ENCODE measurements at places on chromosomes 7 and 10. TPM values are rescaled to one million over a fixed set of nuclear protein-coding genes. Genes with fewer than 3 reads are reported as not detected.

GRCh38 chr10:110681023-110681681 lies 37.0 kb downstream of the RBM20 start:
- no peak overlapping the region for H3K4me3 ChIP-seq
- H3K36me3 ChIP-seq, result no peaks in the 10 kb centered on the region
- no peak overlapping the region for H3K27ac ChIP-seq

The OGDHL gene
- 16.3 TPM for total RNA-seq

The CTBP2 gene
- 144 TPM for total RNA-seq

DNA sequence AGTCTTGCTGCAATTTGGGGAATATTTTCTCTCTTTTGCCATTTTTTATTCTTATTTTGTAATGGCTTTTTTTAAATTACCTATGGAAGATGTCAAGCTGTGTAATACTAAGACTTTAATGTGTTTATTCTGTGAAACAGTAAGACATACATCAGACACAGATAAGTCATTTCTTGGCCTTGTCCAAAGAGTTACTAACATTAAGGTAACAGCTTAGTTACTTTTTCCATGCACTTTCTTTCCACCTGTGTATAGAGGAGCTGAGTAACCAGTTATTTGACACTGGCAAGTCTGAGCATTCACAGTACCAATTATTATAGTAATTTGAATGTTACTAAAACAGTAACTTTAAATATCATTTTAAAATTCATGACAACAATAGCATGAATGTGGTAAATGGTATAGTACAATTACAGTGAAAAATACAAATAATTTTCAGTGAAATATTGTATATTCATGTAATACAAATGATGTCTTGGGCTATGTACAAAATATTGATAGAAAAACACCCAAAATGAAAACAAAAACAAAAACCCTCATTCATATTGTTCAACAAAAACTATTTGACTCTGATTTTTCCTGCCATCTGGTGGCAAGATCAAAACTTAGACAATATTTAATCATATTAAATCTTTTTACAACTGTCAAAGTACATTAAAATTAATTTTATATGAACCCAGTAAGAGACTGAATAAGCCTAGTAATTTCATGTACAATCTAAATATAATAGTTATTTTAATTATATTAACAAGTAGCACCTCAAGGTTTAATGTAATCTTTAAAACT lies 259.8 kb upstream of the SEMA3A start:
- H3K27me3 ChIP-seq, result no peaks in the 10 kb centered on the region
- H3K36me3 ChIP-seq, result no peaks in the 10 kb centered on the region
- no peak overlapping the region for H3K4me3 ChIP-seq
- no peak overlapping the region for H3K27ac ChIP-seq
- DNase-seq, result no peak

The IFIT5 gene
- total RNA-seq, result 11.1 TPM

DNA sequence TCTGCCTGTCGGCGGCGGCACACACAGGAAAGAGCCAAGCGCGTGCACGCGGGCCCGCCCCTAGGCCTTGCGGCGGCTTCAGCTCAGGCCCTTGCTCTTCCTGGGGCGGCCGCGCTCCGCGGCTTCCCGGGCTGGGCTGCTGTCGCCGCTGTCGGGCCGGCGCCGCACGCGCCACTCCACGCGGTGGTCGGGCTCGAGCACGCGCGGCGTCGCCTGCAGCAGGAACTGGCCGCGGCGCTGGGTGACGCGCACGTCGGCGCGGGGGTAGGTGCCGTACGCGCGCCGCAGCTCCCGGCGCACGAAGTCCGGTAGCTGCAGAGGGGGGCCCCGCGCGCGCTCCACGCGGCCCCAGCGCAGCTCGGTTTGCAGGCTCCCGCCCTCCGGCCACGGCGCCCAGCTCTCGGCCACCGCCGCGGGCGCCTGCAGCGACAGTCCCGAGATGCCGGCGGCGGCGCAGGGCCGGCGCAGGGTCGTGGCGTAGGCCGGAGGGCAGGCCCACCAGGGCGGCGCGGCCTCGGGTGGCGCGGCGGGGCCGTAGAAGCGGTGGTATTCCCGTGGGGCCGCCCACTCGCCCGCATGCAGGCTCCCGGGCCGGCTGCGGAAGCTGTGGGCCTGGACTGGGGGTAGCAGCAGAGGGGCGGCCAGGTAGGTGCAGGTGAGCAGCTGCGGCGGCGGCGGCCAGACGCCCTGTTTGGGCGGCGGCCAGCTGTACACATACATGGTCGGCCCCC lies 804 bp downstream of the C10orf95 start:
- peaks cover 28% of the 10 kb centered on the region for H3K4me1 ChIP-seq
- H3K4me3 ChIP-seq, result peak overlapping the region; percentile 100
- DNase-seq, result peak; percentile 82
- H3K27me3 ChIP-seq, result no peaks in the 10 kb centered on the region

GRCh38 chr10:120514035-120514620 lies 57.1 kb downstream of the PLPP4 start:
- no peak overlapping the region for H3K4me3 ChIP-seq
- no peak for DNase-seq
- H3K27ac ChIP-seq, result no peak overlapping the region
- peaks cover 30% of the 10 kb centered on the region for H3K27me3 ChIP-seq

The PDLIM1 gene
- 67.4 TPM for total RNA-seq

GRCh38 chr7:47583739-47584535 lies 2.0 kb upstream of the TNS3 start:
- no peaks in the 10 kb centered on the region for H3K36me3 ChIP-seq
- no peak for DNase-seq
- H3K27ac ChIP-seq, result no peak overlapping the region
- peaks cover 24% of the 10 kb centered on the region for H3K4me1 ChIP-seq
- H3K27me3 ChIP-seq, result no peaks in the 10 kb centered on the region

DNA sequence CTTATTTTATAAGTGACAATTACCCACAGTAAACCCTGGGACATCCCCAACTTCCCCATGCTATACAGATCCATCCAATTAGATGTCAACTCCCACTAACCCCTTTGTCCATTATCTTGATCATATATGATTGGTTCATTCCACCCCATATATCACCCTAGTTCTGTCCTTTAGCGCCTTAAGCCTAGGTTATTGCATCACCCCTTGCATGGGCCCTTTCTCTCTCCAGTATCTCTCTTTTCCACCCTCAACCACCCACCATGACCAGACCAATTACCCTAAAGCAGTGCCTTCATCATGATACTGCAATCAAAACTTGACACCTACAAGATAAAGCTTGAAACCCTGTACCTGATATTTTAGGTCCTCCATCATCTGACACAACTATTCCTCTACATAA lies 37.9 kb upstream of the GATAD1 start:
- H3K36me3 ChIP-seq, result no peaks in the 10 kb centered on the region
- no peak overlapping the region for H3K4me3 ChIP-seq
- no peak for DNase-seq
- no peak overlapping the region for H3K27ac ChIP-seq
- H3K27me3 ChIP-seq, result no peaks in the 10 kb centered on the region
- no peaks in the 10 kb centered on the region for H3K4me1 ChIP-seq

DNA sequence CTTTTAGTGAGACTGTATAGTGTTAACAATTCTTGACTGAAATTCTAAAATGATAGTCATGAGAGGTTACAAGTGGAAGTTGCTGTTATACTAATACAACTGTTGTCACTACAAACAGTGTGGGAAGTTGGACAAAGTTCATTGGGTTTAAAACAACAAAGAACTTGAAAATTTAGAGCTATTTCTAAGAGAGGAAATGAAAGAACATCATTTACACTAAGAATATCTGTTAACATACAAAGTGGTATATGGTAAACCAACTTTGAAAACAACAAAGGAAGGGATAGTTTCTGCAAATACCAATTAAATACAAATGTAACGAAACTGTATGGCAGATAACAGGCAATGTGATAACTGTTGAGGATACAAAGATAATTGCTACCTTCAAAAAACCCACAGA lies 11.6 kb downstream of the MTPN start:
- peaks cover 4% of the 10 kb centered on the region for H3K36me3 ChIP-seq
- DNase-seq, result no peak
- no peak overlapping the region for H3K4me3 ChIP-seq

GRCh38 chr10:100065084-100065660 lies 16.5 kb downstream of the CPN1 start:
- H3K27me3 ChIP-seq, result no peaks in the 10 kb centered on the region
- H3K4me3 ChIP-seq, result no peak overlapping the region
- H3K27ac ChIP-seq, result no peak overlapping the region
- H3K4me1 ChIP-seq, result no peaks in the 10 kb centered on the region
- no peak for DNase-seq
- H3K36me3 ChIP-seq, result no peaks in the 10 kb centered on the region

DNA sequence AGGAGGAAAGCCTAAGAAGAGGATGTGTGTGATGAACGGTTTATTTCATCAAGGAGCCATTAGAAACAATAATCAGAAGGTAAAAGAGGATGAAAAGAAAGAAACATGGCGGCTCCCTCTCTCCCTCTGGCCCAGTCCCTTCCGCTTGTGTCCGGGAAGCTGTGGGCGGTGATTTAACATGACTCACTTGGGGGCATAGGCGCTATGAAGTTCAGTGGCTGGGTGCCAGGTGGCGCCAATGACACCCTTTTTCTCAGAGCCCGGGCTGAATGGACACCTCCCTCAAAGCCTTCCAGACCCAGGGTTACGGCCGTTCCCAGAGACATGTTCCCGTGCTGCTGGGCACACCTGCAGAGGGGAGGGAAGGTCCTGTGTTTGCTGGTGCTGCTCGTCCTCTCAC lies 244.0 kb downstream of the SKAP2 start:
- no peak overlapping the region for H3K27ac ChIP-seq
- H3K4me1 ChIP-seq, result peaks cover 14% of the 10 kb centered on the region
- H3K36me3 ChIP-seq, result no peaks in the 10 kb centered on the region
- no peak overlapping the region for H3K4me3 ChIP-seq

DNA sequence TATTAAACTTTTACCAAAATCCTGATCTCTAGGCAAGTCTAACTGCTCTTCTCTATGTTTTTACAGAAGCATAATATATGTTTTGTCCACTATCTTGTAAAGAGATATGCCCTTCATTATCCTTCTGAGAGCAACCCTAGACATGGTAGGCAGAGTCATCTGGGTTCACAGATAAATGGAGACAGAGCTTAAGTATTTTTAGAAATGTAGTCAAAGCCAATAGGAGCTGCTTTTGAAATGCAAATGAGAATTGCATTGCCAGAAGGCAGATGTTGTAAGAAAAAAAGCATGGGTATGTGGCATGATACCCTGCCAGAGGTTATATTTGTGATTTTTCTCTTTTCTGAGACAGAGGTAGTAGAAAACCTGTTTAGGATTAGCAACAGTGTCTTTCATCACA lies 964.8 kb downstream of the SORCS3 start:
- DNase-seq, result no peak
- no peaks in the 10 kb centered on the region for H3K4me1 ChIP-seq
- no peaks in the 10 kb centered on the region for H3K36me3 ChIP-seq
- H3K27me3 ChIP-seq, result no peaks in the 10 kb centered on the region
- H3K4me3 ChIP-seq, result no peak overlapping the region
- no peak overlapping the region for H3K27ac ChIP-seq

The TMEM26 gene
- not detected for total RNA-seq

GRCh38 chr7:108138911-108139310 lies 8.8 kb upstream of the LAMB4 start:
- H3K36me3 ChIP-seq, result no peaks in the 10 kb centered on the region
- no peak overlapping the region for H3K4me3 ChIP-seq
- H3K4me1 ChIP-seq, result no peaks in the 10 kb centered on the region

DNA sequence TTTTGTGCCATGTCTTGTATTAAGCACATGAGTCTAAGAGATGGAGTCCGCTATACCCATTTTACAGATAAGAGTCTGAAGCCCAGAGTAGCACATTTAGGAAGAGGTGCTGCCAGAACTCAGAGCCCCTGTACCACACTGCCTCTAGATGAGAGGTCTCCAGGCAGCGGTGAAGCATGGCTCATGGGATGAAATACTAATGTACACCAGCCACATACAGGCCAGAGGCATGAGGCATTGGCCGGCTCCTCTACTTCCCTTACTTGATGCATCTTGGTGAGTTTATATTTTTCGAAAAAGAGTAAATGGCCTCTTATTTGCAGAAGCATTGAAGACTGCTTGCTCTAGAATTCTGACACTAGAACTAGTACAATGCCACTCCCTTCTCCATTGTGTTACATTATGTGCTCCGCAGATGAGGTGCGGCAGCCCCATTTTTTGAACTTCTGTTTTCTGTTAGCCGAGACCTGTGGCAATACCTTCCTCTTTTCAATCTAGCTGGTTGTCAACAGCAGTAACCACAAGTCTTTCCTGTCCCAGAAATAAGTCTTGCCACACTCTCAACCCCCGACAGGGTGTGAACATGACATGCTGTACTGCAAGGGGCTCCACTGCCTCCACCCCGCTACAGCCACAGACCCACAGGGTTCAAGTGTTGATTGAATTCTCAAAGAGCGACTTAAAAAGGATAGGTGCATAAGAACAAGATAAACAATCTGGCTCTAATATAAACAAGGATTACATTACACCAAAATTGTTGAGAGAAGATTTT lies 145.3 kb downstream of the CELF2 start:
- DNase-seq, result no peak
- no peaks in the 10 kb centered on the region for H3K4me1 ChIP-seq
- H3K27me3 ChIP-seq, result no peaks in the 10 kb centered on the region
- no peaks in the 10 kb centered on the region for H3K36me3 ChIP-seq
- H3K27ac ChIP-seq, result no peak overlapping the region
- H3K4me3 ChIP-seq, result no peak overlapping the region

GRCh38 chr10:128083191-128083895 lies 42.9 kb downstream of the MKI67 start:
- H3K27ac ChIP-seq, result no peak overlapping the region
- no peaks in the 10 kb centered on the region for H3K4me1 ChIP-seq
- H3K4me3 ChIP-seq, result no peak overlapping the region
- no peaks in the 10 kb centered on the region for H3K27me3 ChIP-seq

DNA sequence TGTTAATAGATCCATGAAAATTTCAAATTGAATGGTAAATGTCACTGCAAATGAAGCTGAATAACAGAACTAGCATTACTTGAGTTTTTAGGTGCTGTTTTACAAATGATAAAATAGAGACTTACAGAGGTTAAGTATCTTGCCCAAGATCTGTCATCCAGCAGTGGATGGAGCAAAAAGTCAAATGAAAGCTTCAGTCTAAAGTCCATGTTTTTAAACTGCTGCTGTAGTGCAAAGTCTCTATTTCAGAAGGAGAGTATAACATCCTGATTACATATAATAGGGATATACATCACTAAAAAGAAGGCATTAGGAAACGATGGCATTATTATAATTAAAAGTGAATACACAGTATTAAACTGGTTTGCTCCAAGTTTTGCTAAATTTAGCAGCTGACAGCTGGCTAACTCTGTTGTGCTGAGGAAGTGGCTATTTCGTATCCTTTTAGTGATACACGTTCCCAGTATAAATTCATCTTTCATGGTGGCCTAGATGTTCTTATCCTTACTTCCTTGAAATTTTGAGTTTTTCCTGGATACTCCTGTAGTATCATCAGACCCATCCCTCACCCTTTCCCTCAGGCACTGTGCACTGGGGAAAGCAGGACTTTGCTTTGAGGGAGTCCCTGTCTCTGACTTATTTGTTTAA lies 603.2 kb downstream of the MAGI2 start:
- H3K27me3 ChIP-seq, result no peaks in the 10 kb centered on the region
- H3K36me3 ChIP-seq, result no peaks in the 10 kb centered on the region
- H3K4me1 ChIP-seq, result no peaks in the 10 kb centered on the region

The TMEM273 gene
- not detected for total RNA-seq

The ADAMTS14 gene
- 13.2 TPM for total RNA-seq

The SEMA3D gene
- total RNA-seq, result 1.4 TPM

The PTF1A gene
- total RNA-seq, result not detected

All from HCT116 (cell line).